ENCODE measurements at places on chromosomes 11 and 22.

DNA sequence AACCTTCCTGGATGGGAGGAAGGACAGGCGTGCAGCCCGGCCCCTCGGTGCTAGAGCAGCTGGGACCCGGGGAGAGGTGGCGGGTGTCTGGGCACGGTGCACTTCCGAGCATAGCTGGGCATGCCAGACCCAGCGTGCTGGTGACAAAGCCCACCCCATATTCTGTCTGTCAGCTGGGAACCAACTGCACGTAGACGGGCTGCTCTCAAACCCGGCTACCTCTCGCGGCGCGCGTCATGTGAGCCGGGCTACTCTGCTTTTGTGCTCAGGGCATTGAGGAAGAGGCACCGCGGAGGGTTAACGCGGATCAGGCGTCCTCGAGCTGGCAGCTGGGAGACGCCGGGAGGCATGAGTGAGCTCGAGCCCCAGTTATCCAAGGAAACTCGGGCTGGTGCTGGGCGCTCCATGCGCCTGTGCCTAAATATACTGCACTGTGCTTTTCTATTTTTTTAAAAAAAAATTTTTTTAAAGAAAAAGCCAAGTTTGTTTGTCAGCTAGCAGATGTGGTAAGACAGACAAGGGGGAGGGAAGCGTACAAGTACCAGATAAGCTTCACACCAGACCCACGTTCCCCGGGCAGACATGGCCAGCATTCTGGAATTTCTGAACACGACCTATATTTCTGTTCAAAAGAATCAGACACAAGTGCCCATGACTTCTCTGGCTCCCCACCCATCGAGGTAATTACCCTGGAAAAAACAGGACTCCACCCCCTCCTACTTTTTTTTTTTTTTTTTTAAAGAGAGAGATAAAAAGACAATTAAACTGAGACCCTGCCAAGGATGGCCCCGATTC, 425.6 kb downstream of the SHANK2 start:
- DNase-seq, result no peak

DNA sequence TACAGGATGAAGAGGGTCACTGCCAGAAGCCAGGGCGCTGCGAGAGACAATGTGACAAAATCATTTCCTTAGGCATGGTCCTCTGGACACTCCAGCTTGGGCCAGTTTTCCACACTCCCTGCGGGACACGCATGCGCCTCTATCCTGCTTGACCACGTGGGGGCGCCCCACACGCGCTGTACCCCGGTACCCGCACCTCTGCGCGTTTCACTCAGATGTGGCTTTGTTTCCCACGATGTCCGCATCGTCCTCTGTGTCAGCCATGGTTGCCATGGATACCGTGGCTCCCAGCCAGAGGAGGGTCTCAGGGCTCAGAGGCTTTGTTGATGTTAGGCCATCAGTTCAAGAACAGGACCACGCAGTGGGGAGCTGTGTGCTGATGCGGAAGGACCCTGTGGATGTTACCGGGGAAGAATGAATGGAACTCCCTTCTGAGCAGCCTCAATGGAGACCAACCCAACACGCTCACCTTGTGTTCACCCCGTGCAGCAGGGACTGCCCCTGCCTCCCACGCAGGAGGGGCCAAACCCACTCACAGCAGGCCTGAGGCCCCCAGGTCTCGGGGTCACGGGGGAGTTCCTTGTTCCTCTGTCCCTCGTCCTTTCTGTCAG, 101.1 kb upstream of the SLC22A12 start:
- DNase-seq, result peak; percentile 28

- DNase-seq, result no peak
These were observed 46.2 kb downstream of the ATXN10 start for GRCh38 chr22:45717789-45718188.

DNA sequence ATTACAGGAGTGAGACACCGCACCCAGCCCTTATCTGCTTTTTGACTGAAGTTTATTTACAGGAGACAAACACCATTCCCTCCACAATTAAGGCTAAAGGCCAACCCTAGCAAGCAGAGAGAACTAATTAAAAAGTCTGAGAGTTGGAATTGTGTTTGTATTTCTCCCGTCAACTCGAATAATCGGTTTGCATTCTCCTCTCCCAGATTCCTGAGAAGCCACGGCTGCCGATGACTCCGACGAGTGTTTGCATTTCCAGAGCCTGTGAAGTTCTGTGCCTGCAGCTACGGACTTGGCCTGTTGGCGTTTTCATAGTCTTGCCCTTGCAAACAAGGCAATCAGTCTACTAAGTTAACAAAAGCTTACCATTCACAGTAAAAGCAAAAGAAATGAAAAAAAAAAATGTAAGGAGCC, 73.2 kb upstream of the NUP50 start:
- no peak for DNase-seq

GRCh38 chr11:104443387-104443786, 279.4 kb upstream of the PDGFD start:
- no peak for DNase-seq

GRCh38 chr22:49715450-49715849, 112.2 kb downstream of the BRD1 start:
- DNase-seq, result no peak

- no peak for DNase-seq
These were observed 41.2 kb upstream of the KLHL35 start for GRCh38 chr11:75474240-75474639.

- no peak for DNase-seq
These were observed 118.1 kb upstream of the TEAD1 start for GRCh38 chr11:12556155-12556554.

DNA sequence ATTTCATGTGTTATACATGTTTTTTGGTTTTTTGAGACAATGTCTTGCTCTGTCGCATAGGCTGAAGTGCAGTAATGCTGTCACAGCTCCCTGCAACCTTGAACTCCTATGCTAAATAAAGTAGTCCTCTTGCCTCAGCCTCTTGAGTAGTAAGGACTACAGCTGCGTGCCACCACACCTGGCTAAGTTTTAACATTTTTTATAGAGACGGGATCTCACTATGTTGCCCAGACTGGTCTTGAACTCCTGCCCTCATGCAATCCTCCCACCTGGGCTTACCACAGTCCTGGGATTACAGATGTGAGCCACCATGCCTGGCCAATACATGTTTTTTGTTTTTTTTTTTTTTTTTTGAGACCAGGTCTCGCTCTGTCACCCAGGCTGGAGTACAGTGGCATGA, 33.9 kb downstream of the SWAP70 start:
- no peak for DNase-seq

- no peak for DNase-seq
These were observed 14.0 kb downstream of the MMP3 start for GRCh38 chr11:102829316-102830000.

GRCh38 chr11:11989774-11990744, 18.4 kb downstream of the DKK3 start:
- no peak for DNase-seq

DNA sequence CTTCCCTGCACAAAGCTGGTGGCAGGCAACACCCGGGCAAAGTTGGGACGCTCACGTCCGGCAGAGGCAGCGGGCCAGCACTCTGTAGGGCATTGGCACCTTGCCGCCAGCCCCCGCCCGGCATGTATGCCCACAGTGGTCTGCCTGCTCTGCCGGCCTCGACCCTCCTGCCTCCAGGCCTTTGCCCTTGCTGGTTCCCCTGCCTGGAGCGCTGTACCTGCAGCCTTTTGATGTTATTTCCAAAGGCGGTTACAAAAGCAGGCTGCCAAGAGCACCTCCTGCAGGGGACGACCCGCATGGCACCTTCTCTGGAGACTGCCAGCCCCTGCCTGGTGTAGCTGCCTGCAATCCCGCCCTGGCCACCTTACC, 56.5 kb upstream of the SHISAL1 start:
- no peak for DNase-seq

DNA sequence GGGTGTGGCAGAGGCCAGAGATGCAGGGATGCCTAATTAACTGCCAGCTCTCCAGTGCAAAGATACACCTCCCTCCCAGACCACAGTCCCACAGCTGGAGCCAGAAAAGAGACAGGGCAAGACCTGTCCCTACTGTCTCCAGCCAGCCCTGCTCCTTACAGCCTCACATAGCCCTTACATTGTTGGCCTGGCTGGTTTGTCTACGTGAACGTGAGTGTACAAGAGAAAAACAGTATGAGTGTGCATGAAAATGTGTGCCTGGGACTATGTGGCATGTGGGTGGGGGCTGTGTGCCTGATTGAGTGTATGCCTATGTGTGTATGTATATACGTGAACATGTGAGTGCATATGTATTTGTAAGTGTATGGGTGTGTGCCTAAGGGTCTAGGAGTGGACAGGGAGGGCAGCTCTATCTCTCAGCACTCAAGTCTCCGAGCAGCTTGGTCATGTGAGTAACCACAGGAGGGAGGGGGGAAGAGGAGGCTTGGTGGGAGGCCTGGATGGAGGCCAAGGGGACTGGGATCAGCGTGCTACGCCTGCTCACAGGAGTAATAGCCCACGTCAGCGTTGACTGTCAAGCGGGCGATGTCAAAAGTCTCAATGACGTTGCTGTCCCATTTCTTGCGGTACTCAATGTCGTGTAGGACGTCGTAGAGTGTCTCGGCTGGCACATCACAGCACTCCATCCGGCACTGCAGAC, 6.6 kb upstream of the ARAP1 start:
- no peak for DNase-seq

GRCh38 chr11:1453611-1454034, 33.0 kb downstream of the MOB2 start:
- DNase-seq, result peak; percentile 52

GRCh38 chr11:125168918-125169456, 4.4 kb downstream of the PKNOX2 start:
- no peak for DNase-seq

GRCh38 chr11:68950762-68951161, 30.0 kb downstream of the MRGPRD start:
- DNase-seq, result no peak

DNA sequence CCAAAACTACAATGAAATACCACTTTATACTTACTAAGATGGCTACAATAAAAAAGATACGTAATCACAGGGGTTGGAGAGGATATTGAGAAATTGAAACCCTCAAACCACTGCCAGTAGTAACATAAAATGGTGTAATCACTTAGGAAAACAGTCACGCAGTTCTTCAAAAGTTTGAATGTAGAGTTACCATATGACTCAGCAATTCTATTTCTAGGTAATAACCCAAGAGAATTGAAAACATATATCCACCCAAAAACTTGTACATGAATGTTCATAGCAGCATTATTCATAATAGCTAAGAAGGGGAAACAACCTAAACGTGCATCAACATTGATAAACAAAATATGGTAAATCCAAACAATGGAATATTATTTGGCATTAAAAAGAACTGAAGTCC, 24.4 kb upstream of the PSMA1 start:
- no peak for DNase-seq

DNA sequence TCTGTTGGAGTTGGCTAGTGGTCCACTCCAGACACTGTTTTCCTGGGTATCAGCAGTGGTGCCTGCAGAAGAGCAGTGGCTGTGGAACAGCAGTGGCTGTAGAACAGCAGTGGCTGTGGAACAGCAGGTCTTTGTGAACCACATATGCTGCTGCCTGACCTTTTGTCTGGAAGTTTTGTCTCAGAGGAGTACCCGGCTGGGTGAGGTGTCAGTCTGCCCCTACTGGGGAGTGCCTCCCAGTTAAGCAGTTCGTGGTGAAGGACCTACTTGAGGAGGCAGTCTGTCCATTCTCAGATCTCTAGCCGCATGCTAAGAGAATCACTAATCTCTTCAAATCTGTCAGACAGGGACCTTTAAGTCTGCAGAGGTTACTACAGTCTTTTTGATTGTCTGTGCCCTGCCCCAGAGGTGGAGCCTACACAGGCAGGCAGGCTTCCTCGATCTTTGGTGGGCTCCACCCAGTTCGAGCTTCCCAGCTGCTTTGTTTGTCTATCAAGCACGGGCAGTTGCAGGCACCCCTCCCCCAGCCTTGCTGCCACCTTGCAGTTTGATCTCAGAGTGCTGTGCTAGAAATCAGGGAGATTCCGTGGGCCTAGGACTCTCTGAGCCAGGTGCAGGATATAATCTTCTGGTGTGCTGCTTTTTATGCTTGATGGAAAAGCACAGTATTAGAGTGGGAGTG, 89.1 kb upstream of the TRIM48 start:
- DNase-seq, result no peak

- no peak for DNase-seq
These were observed 424 bp upstream of the ADORA2A start for GRCh38 chr22:24426851-24427499.

DNA sequence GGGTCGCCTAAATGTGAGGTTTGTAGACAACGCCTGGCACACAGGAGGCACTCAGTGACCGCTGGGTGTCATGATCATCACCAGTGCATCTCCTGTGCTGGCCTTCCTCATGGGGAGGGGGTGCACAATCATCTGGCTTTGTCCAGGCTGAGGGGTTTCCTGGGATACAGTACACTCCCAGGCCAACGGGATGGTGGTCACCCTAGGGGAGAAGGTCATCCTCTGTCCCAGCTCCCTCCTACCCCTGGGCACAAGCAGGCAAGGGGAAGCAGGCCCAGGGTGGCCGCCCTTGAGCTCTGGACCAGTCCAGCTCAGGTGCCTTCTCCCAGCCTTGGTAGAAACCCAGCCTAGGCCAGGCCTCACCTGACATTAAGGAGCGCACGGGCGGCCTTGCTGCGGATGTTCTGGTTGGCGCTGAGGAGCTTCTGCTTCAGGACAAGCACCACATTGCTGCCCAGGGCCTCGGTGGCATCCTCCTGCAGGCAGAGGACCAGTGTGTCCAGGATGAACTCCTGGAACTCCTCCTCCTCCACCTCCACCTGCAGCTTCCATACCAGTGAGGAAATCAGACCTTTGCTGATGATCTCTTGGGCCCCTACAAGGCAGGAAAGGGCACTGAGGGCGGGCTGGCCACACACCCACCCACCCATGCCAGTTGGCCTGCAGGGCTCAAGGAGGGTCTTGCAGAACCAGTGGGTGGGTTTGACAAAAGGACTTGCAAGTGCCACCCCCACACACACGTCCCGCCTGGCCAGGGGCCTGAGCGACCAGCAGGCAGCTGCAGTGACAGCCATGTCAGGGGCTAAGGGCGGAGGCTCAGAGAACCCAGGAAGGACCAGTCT, 6.6 kb upstream of the GNAZ start:
- DNase-seq, result no peak

- peak; percentile 60 for DNase-seq
These were observed 5.4 kb downstream of the GRK2 start for GRCh38 chr11:67271541-67272284.

GRCh38 chr11:2531987-2532703, 87.3 kb downstream of the KCNQ1 start:
- no peak for DNase-seq

GRCh38 chr11:10301656-10302358, 3.1 kb upstream of the ADM start:
- no peak for DNase-seq

- no peak for DNase-seq
These were observed 12.8 kb upstream of the OSBPL5 start for GRCh38 chr11:3177931-3178330.

- DNase-seq, result no peak
These were observed 111.0 kb downstream of the MN1 start for GRCh38 chr22:27690599-27690998.

- no peak for DNase-seq
These were observed 85.5 kb downstream of the ETS1 start for GRCh38 chr11:128501632-128502549.

DNA sequence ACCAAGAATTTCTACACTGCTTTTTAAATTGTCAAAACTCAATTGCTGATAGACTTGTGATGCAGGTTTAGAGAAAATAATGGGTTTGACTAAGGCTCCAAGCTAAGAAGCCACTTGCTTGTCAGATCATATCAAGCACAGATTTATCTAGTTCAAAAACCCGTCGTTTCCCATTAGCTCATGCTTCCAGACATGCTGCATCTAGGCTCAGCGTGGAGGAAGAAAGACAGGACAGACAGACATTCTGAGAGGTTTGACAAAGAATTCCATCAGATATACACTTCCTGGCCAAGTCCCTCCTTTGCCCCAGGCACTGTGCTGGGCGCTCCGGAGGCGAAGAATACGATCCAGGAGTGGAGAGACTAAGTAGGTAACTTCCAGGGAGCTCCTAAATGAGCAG, 76.8 kb downstream of the KCNC1 start:
- no peak for DNase-seq
